NCI-H1092 (cell line): ENCODE measurements at places on chromosomes 1 and 21.

- DNase-seq, result no peak
Measured at GRCh38 chr1:245751116-245751515, 596.3 kb downstream of the KIF26B start.

DNA sequence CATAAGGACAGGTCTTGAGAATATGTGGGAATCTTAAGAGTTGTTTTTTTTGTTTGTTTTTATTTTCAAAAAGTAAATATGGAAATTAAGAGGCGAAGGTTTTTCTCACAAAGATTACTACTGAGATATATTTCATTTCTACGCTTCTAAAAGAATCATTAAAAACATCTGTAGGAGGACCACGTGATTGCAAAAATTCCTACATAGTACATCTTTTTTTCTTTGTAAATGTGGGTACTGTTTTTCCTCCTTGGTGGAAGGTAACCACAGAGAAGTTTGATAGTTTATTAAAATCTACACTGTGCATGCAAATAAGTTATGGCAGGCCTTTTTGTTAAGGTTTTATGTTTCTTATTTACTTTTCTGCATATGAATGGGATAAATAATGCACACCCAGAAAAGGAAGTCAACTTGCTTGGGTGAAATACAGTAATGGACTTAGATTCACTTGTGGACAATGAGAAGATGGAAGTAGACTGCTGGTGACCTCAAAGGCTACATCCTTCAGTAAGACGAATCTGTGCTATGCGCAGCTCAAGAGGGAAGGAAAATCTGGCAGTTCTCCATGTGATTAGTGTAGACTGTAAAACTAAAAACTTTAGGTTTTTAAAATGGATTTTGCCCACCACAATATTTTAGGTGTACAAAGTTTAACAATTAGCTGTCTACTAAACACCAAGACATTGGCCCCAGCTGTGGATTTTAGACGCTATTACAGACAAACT is 2.0 kb downstream of the AK5 start:
- DNase-seq, result no peak

GRCh38 chr1:240737766-240738265 is 125.9 kb upstream of the GREM2 start:
- DNase-seq, result no peak

- DNase-seq, result no peak
Measured at GRCh38 chr1:207362962-207363860, 41.7 kb downstream of the CD55 start.

DNA sequence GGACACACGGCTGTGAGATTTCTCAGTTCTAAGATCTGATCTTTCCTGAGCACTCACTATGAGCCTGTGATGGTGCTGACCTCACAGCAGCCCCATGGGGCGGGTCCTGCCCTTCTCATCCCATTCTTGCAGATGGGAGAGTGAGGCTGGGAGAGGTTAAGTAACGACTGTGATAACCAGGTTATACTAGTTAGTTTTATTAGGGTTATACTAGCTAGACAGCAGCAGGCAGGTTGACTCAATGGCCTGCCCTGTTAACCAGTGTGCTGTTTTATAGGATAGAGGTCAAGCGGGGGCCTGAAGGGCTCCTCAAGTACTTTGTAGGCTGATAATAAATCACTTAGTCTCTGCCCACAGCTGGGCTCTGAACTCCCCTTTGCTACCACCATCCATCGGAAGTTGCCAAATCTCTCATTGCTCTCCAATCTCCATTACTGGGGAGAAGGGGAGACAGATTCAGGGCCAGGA is 4.8 kb downstream of the CNTN2 start:
- DNase-seq, result no peak

- DNase-seq, result no peak
Measured at GRCh38 chr1:232996143-232996542, 45.7 kb downstream of the NTPCR start.

DNA sequence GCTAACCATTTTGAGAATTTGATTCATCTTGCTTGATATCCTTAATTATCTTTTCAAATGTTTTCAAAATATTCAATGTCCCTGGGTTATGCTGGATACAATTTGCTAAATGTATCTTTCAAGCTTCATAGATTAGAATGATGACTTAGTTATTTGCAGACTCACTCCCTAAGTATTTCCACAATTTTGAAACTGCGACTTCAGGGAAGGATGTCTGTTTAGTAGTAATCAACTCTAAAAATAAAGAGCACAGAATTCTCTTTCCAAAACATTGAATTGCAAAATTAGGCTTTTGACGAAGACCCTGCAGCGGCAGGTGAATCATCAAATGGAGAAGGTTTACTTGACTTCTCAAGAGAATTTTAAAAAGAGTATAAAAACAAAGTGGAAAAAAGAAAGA is 14.2 kb downstream of the RGS1 start:
- no peak for DNase-seq

DNA sequence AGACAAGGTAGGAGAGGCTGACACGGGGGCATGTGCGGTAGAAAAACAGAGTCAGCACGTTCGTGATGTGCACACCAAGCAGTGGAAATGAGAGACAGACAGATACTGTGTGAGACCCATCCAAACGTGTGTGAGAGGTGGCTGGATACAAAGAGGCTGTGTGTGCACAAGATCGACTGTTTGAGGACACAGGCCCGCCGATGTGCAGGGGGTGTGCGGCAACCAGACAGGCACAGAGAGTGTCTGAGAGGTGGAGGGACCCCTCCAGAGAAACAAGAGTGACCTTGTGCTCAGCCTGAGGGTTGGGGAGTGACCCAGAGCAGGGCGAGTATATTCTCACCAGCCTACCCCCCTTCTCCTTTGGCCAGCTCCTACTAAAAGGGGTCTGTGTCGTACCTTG is 97.8 kb upstream of the IPO9 start:
- no peak for DNase-seq

GRCh38 chr1:78790174-78790573 is 140.5 kb downstream of the IFI44 start:
- DNase-seq, result no peak

- DNase-seq, result no peak
Measured at GRCh38 chr1:41700581-41700980, 216.1 kb upstream of the EDN2 start.

GRCh38 chr1:114428083-114428754 is 82.8 kb downstream of the TRIM33 start:
- DNase-seq, result no peak

DNA sequence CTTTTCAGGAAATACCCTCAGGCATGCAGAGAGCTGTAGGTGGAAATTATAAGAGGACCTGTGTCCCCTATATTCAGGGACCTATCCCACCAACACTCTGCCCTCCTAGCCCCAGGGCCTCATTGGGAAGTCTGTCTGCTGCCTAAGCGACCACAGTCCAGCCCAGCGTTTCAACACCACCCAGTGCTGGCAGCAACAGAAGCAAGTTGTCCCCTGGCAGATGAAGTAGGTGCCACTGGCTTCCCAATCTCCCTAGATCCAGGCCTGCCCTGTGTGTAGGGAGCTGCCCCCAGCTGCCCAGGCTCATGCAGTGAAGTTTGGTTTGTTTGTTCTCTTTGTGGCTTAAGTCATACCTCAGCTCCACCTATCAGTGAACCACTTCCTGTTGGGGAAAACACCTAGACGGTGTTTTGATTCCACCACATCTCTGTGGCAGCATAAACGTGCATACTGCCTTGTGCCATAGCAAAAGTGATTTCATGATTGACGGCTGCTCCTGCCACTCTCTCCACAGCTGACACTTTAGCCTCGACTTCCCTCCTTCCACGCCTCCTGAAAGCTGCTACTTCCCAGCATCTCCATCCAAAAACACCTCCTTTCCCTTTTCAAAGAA is 8.1 kb upstream of the LEFTY1 start:
- no peak for DNase-seq

GRCh38 chr1:87154384-87154783 is 174.3 kb upstream of the LMO4 start:
- DNase-seq, result no peak

- no peak for DNase-seq
Measured at GRCh38 chr1:44357710-44358109, 2.7 kb upstream of the ERI3 start.

DNA sequence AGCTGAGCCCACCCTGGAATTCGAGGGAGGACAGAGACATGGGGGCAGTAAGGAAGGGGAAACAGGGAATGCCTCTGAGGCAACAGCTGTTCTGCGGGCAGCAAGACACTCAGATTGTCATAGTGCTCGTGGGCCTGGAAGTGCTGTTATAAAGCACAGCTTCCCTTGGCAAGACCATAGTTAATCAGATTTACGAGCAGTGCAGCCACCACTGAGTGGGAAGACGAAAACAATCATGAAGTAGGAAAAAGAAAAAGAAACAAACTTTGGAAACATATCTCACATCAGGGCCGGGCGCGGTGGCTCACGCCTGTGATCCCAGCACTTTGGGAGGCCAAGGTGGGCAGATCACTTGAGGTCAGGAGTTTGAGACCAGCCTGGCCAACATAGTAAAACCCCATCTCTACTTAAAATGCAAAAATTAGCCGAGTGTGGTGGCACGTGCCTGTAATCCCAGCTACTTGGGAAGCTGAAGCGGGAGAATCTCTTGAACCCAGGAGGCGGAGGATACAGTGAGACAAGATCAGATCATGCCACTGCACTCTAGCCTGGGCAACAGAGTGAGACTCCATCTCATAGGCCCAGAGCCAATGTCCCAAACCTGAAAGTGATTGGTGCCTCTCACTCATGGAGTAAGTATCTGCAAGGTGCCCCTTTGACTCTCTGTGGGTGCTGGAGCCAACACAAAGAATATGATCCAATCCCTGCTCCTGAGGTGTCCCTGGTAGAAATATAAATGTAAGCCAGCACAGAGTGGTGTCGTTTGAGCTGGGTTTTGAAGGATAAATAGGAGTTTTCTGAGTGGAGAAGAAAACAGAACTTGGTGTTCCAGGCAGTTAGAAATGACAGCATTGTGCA is 55.6 kb upstream of the GPR153 start:
- DNase-seq, result no peak

GRCh38 chr1:32487182-32487581 is 22.3 kb downstream of the ZBTB8B start:
- no peak for DNase-seq
